ENCODE measurements at places on chromosomes 2 and 18. TPM values are rescaled to one million over a fixed set of nuclear protein-coding genes. Genes with fewer than 3 reads are reported as not detected.

The ASIC4 gene
- total RNA-seq, result not detected

The VIT gene
- 0.50 TPM for total RNA-seq

The KIAA2012 gene
- total RNA-seq, result 0.11 TPM

The PKDCC gene
- total RNA-seq, result 68.5 TPM

The C1GALT1C1L gene
- 0.36 TPM for total RNA-seq

The ATG4B gene
- total RNA-seq, result 90.0 TPM

The KLHL41 gene
- 0.25 TPM for total RNA-seq

The PTPRN gene
- 2.3 TPM for total RNA-seq

The GRB14 gene
- total RNA-seq, result 1.2 TPM

The TLX2 gene
- total RNA-seq, result 0.56 TPM

The HOXD13 gene
- total RNA-seq, result 0.14 TPM

The CCDC178 gene
- 0.36 TPM for total RNA-seq

The CHRNG gene
- total RNA-seq, result not detected

The SLC8A1 gene
- total RNA-seq, result 3.1 TPM

The SLC9A4 gene
- total RNA-seq, result 0.09 TPM

The IGFBP2 gene
- total RNA-seq, result 120 TPM

The CDH19 gene
- 2.5 TPM for total RNA-seq

The KLF11 gene
- 9.7 TPM for total RNA-seq

The RSAD2 gene
- total RNA-seq, result 7.8 TPM

The MGAT5 gene
- 62.1 TPM for total RNA-seq

The CDCA7 gene
- total RNA-seq, result 22.8 TPM

The AMER3 gene
- 0.42 TPM for total RNA-seq

The PROC gene
- total RNA-seq, result 3.6 TPM

The MARCO gene
- total RNA-seq, result 3.2 TPM

The BMP10 gene
- total RNA-seq, result not detected

The TWIST2 gene
- 4.2 TPM for total RNA-seq

The ICOS gene
- total RNA-seq, result 0.21 TPM

The GREB1 gene
- total RNA-seq, result 2.0 TPM

The SKOR2 gene
- not detected for total RNA-seq

The GCG gene
- total RNA-seq, result 55.2 TPM

The PXDN gene
- total RNA-seq, result 13.3 TPM

The MEP1B gene
- total RNA-seq, result 11.3 TPM

The ARHGAP15 gene
- total RNA-seq, result 8.8 TPM

The MARCHF4 gene
- total RNA-seq, result 0.37 TPM

The LBX2 gene
- total RNA-seq, result 1.2 TPM

The NOL4 gene
- total RNA-seq, result 1.8 TPM

The NCL gene
- total RNA-seq, result 229 TPM

The EXOC6B gene
- total RNA-seq, result 23.9 TPM

The CYBRD1 gene
- total RNA-seq, result 46.8 TPM

The GALR1 gene
- 0.46 TPM for total RNA-seq

The TMEFF2 gene
- 0.50 TPM for total RNA-seq

The NGEF gene
- 34.4 TPM for total RNA-seq

The DNAJC5G gene
- total RNA-seq, result not detected

The ABCG5 gene
- total RNA-seq, result 0.14 TPM

The SIX3 gene
- not detected for total RNA-seq

The STAT4 gene
- total RNA-seq, result 2.3 TPM

Data from left colon (tissue), 2 donors.